ENCODE measurements at places on chromosomes 6 and 20.

GRCh38 chr6:123520217-123520616 is 116.5 kb downstream of the TRDN start:
- DNase-seq = no peak

DNA sequence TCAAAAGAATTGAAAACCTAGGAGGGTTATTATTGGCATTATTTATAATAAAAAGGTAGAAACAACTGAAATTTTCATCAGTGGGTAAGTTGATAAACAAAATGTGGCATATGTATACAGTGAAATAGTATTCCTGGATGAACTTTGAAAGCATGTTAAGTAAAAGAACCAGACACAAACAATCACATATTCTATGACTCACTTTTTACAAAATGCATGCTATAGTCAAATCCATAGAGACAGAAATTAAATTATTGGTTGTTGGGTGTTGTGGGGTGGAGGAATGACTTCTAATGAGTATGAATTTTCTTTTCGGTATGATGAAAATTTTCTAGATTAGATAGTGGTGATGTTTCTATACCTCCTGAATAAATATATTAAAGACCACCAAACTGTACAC is 94.6 kb downstream of the LRRC1 start:
- no peak for DNase-seq

DNA sequence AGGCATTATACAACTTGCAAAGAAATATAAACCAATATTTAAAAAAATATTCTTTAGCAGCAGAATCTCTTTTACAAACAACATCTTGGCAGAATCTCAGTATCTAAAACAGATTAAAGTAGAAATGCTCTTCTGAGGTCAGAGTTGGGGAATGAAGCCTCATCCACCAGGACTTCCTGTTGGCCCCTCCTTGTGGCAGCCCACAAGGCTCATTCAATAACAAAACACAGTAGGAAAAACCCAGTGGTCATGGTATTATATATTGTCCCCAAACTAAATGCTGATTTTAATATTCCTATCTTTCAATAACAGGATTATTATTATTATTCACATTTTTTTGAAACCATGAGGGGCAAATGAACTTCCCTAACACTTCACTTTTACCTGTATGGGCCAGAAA is 368.6 kb downstream of the BTBD9 start:
- no peak for DNase-seq

- DNase-seq = no peak
These were observed 45.5 kb upstream of the SUPT3H start for GRCh38 chr6:45423111-45423823.

DNA sequence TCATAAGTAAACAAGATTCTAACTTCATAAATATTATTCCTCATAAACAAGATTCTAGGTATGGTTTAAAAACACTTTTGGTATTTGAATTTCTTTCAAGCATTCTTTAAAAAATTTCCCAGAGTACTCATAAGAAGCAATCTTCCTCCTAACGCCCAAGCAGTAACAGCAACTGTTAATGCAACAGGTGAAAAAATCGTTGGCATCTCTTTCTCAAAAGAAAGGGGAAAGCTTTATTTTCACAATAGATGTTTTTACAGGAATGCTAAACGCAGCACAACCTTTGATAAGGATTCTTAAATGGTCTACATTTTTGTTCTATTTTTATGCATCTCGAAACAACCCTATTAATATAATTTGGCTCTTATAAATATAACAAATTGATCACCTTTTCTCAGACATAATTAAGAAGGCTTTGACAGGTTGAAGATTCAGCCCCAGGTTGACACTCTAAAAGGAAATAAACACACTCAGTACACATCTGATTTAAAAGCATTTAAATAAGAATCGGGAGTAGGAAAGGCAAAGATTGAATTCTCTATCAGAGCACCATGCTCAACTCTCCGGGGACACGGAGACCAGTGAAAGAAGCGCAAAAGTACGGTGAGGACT is 634 bp downstream of the AHI1 start:
- DNase-seq = no peak

- no peak for DNase-seq
These were observed 443.0 kb downstream of the PKHD1 start for GRCh38 chr6:51644426-51644825.

DNA sequence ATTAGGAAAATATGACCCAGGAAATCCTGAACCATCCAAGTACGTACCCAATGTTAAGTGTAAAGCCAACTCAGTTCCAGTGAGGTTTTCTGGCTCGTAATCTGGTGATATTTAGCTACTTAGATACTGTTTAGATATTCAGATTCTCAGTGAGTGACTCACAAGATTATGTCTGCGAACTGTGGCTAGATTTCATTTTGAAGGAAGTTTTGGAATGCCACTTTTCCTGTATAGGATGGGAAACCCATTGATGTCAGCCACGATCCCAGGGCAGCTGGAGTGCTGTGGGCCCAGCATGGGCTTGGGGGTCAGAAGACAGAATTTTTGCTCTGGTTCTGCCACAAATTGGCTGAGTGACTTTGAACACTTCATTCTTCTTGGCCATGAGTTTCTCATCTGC is 76.3 kb downstream of the TMEM170B start:
- DNase-seq = no peak

- no peak for DNase-seq
These were observed at the start of gene PDE10A for GRCh38 chr6:165662749-165663376. PDE10A (minus strand) TSS chr6:165663241; CDS start chr6:165662811, 430 bp downstream.

DNA sequence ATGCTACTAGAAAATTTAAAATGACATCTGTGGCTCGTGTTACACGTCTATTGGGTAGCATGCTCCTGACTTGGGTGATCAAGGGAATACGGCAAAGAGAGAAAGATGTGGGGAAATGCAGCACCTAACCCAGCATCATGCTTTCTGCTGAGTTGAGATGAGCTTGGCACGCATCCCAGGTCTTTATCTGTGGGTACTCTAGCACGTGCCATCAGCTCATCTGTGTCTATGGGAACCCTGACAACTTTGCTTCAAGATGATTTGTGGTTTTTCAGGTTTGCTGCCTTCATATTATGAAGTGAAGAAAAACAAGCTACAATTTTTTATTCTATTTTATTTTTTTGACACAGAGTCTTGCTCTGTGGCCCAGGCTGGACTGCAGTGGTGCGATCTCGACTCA is 21.0 kb downstream of the RNASET2 start:
- DNase-seq = no peak

GRCh38 chr6:168067081-168067759 is 11.8 kb downstream of the FRMD1 start:
- DNase-seq = no peak

- DNase-seq = no peak
These were observed 178.5 kb downstream of the SLC16A10 start for GRCh38 chr6:111265842-111266241.

- no peak for DNase-seq
These were observed 195.6 kb downstream of the NFATC2 start for GRCh38 chr20:51346686-51347485.

- DNase-seq = peak; percentile 33
These were observed 228.9 kb downstream of the ANKRD60 start for GRCh38 chr20:57999465-58000111.

DNA sequence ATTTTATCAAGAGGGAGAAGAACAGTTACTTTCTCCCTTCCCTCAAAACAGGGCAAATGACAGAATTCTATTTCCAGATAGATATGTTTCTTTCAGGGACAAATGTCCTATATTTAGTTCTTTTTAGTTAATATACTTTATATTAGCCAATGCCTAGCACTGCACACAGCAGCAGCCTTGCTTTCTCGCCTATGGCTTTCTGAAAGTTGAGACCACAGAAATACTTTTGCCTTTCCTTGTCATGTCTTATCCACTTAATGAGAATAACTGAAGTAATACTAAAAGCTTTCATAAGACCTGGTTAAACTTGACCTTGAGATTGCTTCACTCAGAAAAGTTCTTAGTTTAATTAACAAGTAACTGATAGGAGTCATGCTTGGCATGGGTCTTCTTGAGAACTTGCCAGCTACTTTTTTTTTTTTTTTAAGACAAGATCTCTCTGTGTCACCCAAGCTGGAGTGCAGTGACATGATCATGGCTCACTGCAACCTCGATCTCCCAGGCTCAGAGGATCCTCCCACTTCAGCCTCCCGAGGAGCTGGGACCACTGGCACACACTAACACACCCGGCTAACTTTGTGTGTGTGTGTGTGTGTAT is 159.3 kb downstream of the CDKAL1 start:
- no peak for DNase-seq

DNA sequence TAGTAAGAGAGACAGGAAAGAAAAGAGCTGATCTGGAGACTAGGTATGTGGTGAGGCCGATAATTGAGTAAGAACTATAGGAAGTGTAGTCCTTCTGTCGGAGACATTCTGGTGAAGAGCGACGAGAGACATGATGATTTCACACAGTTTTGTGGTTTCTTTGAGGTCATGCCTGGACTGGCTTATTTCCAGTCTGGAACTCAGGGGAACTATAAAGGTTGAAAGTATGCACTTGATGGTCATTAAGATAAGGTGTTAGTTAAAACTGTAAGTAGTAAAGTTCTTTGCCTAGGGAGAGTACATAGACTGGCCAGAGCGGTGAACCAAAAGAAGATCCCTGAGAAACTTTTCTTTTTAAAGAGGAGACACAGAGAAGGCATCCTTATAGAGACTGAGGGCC is 68.8 kb downstream of the RFX6 start:
- no peak for DNase-seq

GRCh38 chr20:58989196-58989595 is 8.1 kb downstream of the NELFCD start:
- no peak for DNase-seq

DNA sequence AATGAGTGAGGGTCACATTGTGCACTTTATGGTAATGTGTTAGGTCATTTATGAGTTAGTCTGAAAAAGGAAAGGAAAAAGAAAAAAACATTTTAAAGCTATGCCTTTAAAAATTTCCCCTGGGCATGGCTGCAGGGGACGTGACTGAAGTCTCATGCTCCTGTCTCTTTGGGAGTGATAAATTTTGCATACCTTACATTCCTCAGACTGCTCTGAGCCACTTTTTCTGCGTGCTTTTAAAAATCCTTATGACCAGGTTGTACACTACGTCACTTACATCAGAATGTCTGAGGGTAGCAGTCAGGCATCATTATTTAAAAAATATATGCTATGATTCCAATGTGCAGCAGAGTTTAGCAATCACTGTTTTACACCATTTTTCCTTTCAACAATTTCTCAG is 121.2 kb downstream of the RFPL4B start:
- DNase-seq = no peak

GRCh38 chr20:23119456-23120216 is 33.5 kb upstream of the CD93 start:
- no peak for DNase-seq

- DNase-seq = no peak
These were observed 15.1 kb downstream of the E2F3 start for GRCh38 chr6:20416567-20417345.

DNA sequence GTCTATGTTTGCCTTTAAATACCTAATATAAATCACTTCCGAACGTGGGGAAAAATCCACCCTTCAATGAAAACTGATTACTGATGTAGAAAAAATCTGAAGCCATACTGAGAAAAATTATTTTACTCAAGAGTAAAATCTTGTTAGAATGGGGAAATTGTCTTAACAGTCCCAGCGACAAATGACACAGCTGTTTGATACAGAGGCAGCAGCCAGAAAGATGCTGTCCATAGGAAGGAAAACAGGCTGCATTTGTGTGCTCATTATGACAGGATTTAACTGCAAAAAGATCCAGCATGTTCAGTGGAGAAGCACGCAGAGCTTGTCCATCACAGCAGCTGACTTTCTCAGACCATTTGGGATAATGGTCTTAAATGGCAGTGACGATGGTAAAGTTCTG is 443.0 kb downstream of the TFAP2B start:
- DNase-seq = no peak

GRCh38 chr6:153092082-153093013 is 38.7 kb downstream of the RGS17 start:
- DNase-seq = no peak

GRCh38 chr6:164398647-164399046 is 910.8 kb downstream of the C6orf118 start:
- DNase-seq = no peak

DNA sequence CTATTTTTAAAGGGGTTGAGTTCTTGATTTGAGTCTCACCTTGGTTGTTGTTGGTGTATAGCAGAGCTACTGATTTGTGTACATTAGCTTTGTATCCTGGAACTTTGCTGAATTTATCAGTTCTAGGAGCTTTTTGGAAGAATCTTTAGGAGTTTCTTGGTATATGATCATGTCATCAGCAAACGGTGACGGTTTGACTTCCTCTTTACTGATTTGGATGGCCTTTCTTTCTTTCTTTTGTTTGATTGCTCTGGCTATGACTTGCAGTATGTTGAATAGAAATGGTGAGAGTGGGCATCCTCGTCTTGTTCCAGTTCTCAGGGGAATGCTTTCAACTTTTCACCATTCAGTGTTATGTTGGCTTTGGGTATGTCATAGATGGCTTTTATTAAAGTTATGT is 64.0 kb downstream of the CDYL start:
- DNase-seq = no peak

DNA sequence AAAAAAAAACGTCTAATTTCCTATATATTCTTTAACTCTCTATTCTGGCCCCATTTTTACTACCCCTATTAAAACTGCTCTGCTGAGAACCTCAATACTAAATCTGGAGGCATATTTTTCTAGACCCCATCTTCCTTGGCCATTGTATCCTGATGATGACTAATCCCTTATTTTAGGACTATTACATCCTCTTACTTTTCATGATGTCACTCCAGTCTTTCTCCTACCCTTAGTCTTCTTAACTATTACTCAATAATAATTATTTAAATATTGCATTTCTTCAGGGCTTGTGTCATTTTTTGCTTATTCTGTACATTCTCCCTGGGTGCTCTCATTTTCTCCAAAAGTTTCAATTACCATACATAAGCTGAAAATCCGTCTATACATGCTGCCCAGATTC is 6.4 kb downstream of the FBXO30 start:
- DNase-seq = no peak

GRCh38 chr6:146177785-146178184 is 148.9 kb downstream of the GRM1 start:
- no peak for DNase-seq

DNA sequence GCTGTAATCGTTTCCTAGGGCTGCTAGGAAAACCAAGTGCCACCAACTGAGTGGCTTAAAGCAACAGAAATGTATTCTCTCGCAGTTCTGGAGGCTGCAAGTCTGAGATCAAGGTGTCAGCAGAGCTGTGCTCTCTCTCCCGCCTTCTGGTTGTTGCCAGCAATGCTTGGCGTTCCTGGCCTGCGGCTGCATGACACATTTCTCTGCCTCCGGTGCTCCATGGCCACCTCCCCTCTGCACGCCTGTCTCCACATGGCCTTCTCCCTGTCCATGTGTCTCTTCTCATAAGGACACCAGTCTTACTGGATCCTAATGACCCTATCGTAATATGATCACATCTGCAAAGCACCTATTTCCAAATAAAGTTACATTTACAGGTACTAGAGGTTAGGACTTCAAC is 91.7 kb upstream of the AKAP12 start:
- DNase-seq = no peak

- no peak for DNase-seq
These were observed 32.5 kb downstream of the MGME1 start for GRCh38 chr20:18001131-18001921.

GRCh38 chr6:49252901-49253300 is 210.2 kb downstream of the MMUT start:
- DNase-seq = no peak

DNA sequence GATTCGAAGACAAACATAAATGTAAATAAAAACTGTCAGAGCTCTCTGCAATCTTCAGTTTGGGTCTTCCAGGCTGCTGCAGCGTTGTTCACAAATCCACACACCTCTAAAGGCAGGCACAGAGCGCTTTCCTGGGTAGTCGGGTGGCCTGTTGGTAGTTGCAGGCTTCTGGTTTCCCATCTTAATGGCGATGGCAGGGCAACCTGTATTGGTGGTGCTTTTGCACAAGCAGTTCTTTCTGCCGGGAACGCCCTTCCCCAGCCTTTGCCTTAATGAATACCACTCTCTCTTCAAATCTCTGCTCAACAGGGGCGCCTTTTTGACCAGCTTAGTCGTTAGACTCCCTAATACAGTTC is 723 bp upstream of the IFT52 start:
- peak; percentile 39 for DNase-seq

Data from anterior cingulate cortex (tissue), 58 donors.